A673 (cell line): ENCODE measurements at places on chromosomes 3 and 15. TPM values are rescaled to one million over a fixed set of nuclear protein-coding genes. Genes with fewer than 3 reads are reported as not detected.

GRCh38 chr3:194827486-194827885, 141.8 kb downstream of the FAM43A start:
- no peak for DNase-seq

DNA sequence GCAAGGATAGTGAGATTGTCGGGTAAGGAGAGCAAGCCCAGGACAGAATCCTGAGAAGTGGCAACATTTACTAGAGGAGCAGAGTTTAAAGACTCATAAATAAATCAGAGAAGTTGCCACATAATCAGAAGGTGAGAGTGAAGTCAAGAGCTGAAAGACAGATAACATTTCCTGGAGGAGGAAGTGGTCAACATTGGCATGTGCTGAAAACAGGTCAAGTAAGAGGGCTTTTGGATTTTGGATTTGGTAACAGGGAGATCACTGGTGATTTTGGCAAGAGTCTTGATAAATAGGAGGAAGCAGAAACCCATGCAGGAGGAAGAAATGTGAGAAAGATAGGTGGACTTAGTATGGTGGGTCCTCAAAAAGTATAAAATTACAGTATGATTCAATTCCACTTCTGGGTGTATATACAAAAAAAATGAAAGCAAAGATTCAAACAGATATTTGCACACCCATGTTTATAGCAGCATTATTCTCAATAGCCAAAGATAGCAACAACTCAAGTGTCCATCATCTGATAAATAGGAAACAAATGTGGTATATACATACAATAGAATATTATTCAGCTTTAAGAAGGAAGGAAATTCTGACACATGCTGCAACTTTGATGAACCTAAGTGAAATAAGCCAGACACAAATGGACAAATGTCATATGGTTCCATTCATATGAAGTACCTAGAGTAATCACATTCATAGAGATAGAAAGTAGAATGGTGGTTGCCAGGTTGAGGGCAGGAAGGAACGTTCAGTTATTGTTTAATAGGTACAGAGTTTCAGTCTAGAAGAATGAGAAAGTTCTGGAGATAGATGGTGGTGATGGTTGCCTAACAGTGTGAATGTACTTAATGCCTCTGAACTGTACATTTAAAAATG, 27.3 kb upstream of the MBNL1 start:
- no peak for DNase-seq

- DNase-seq: no peak
These were observed 8.3 kb downstream of the RPL14 start for GRCh38 chr3:40465456-40465855.

DNA sequence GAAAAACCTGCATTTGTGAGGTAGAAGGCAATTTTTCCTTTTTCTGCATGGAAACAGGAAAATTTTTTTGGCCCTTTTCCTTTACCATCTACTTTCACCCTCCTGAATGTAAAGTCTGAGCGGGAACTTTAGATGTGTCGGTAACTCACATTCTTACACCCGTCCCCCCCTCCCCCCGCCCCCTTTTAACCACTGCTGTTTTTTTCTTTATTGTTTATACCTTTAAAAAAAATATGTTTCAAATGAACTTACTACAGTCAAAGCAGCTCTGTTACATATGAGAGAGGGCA, 487 bp upstream of the HES1 start:
- no peak for DNase-seq

GRCh38 chr3:178915365-178915764, 156.2 kb downstream of the ZMAT3 start:
- DNase-seq: no peak

DNA sequence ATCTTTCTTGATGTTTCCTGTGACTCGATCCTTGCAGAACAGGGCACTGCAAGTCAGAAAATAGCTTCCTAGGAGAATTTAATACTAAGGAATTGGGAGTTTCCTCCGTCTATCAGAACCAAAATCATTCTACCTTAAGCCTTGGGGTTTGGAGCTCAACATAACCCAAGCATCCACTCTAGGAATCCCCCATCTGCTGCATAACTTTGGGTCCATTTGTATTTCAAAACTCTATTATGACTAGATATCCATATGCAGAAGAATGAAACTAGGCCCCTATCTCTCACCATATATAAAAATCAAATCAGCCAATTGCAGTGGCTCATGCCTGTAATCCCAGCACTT, 61.7 kb upstream of the AKAP13 start:
- DNase-seq: no peak

- peak; percentile 82 for DNase-seq
These were observed 31.6 kb downstream of the CFAP44 start for GRCh38 chr3:113409676-113410075.

The ADAMTS9 gene
- total RNA-seq: 0.26 TPM in 2 replicates
